ENCODE measurements at places on chromosomes 5 and 9.

GRCh38 chr9:95028853-95029219, 288.7 kb downstream of the FANCC start:
- no peak for DNase-seq

- no peak for DNase-seq
Measured at GRCh38 chr9:121197132-121197531, 4.5 kb downstream of the RAB14 start.

DNA sequence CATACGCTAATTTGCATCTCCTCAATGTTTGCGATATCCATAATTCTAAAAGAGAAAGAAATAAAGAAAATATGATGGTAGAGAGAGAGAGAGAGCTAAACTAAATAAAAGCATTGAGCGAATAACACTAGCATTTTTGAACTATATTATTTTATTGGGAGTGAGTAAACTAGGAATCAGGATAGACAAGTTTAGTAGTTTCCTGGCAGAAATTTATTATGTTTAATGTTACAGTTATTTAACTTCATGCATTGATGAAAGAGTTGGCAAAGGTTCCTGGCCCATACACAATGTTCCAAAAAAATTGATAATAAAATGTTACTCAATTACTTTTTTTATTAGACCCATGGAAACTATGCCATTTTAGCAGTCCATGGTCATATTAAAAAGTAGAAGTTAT, 1708.2 kb upstream of the CDH6 start:
- no peak for DNase-seq

- DNase-seq = no peak
Measured at GRCh38 chr5:59845730-59846129, 47.8 kb downstream of the PDE4D start.

DNA sequence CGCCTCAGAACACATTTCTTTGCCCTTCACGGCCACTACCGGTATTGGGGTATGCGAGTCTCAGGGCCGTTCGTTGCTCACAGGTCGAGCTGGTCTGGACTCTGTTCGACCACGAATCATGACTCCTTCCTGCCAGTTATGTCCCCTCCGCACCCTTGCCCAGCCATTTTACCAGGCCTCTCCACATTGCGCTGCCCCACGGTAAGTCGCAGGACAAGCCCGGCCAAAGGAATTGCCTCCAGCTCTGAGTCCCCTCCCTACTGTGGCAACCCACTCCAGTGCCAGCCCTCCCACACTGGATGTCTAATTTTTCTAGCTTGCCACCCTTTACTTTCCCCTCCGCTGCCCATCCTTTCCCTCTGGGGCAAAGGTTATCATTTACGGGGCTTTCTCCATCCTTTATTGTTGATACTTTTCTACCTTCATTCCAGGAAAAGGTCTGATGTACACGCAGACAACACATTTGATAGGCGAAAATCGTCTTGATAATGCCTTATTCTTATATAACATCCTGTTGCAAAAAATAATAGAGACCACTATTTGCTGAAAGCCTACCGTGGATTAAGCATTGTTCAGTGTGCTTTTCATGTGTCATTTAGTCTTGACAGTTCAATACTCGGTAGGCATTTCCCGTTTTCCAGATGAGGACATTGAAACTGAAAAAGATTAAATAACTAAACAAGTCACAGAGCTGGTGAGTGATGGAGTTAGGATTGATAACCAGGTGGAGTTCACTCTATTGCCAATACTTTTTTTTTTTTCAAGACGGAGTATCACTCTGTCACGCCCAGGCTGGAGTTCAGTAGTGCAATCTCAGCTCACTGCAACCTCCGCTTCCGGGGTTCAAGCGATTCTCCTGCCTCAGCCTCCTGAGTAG, 958 bp upstream of the HSPA5 start:
- DNase-seq = no peak

DNA sequence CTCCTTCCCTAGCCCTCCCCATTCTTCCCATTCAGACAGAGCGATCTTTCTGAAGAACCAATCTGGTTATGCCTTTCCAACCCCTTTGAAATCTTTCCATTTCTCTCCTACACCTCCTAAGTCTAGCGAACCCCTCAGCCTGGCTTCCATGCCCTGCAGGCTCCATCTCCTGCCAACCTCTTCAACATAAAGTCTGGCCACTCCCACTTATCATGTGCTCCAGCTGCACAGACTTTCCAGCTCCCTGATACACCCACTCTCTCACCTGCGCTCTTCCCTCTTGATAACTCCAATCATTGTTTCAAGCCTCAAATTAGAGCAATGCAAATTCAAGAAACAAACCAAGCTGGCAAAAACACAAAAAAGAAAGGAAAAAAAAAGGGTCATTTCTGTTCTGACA, 3.8 kb upstream of the ORM1 start:
- DNase-seq = no peak

- no peak for DNase-seq
Measured at GRCh38 chr9:116493183-116493860, 193.8 kb upstream of the TRIM32 start.

DNA sequence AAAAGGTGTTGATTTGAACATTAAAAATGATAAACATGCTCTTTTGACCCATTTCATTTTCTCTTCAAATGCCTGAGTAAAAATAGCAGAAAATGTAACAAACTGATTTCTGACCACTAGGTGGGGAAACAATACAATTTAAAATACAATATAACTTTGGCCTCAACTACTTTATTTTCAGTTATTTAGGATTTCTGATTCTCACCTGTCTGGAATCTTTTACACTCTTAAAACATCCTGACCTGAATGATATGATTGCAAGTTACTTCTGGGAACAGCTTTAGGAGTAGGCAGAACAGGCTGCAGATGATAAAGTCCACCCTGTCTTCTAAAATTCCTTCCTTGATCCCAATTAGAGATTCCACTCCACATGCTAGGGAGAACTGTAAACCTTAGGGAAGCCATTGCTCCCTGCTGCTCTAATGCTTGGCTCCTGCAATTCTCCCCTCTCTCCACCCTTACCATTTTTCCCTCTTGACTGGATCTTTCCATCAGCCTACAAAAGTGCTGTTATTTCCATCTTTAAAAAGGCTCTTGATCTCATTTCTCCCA, 70.3 kb downstream of the FYB1 start:
- no peak for DNase-seq

- peak; percentile 98 for DNase-seq
Measured at GRCh38 chr5:38871790-38872551, 26.2 kb downstream of the OSMR start.

DNA sequence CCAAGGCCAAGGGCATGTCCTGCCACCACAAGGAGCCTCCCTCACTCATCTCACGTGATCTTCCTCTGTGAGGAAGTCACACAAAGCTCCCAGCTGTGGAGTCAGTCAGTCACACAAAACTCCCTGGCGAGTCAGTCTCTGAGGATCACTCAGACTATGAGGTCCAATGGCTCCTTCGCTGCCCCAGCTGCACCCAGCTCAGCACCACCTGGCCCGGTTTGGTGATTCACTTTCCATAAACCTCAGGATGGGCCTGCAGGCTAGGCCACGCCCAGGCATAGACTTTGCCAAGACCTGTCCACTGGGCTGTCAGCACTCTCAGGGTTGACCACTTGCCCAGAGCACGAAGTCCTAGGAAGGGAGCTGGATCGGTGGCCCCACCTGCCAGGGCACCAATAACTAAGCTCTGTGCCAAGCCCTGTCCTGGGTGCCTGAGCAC, 233.8 kb downstream of the HSPA4 start:
- no peak for DNase-seq

DNA sequence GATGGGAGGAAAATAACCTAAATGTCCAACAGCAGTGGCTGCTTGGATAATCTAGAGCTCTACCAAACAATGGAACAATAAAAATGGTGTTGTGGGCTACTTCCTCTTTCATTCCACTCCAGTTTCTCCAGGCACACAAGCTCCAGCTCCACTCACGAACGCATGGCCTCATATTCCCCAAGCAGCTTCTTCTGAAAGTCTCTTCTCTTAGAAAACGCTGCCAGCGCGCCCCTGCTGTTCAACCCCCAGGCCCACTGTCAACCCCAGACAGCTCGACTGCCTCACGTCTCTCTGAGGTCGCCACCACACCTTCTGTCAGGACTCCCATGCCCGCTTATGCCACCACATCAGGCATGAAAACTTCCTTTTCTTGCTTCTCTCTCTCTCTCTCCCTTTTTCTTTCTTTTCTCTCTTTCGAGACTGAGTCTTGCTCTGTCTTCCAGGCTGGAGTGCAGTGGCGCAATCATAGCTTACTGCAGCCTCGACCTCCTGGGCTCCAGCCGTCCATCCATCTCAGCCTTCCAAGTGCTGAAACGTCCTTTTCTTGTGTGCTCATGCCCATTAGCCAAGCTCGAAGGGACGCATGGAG, 16.2 kb downstream of the OR2V2 start:
- DNase-seq = no peak

DNA sequence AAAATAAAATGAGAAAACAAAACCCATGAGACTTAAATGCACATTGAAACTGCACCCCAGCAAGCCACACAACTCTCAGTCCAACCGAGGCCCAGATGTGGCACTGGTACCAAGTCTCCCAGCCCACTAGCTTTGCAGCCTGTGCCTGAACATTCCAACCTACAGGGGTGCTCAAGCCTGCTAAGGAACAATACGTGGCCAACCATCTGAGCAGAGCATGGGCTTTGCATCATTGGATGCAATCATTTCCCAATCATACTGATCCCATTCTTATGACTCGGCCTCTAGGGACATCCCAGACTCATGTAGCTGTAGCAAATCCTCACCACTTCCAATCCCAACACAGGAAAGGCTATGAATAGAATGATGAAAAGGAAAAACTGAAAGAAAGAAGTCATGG, 297.2 kb downstream of the SPOCK1 start:
- peak; percentile 79 for DNase-seq

GRCh38 chr5:150186137-150186536, 3.7 kb upstream of the SLC6A7 start:
- DNase-seq = no peak

- no peak for DNase-seq
Measured at GRCh38 chr9:89441655-89441970, 56.3 kb downstream of the SEMA4D start.

DNA sequence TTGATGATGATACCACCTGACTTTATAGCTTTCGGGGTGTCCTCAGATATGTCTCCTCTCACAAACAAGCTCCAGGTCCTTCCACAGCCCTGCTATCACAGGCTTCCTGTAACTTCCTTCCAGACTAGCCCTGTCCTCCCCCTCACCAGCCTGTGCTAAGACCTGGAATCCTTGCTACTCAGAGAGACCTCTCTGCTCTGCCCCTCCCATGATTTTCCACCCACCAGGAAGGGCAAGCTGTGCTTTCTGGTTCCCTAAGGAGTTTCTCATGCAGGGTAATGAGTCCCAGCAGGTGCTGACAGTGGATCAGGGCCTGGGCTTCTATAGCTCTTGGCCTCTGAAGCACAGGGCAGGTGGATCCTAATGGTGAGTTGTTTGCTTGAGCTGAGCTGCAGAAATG, 86.9 kb downstream of the AOPEP start:
- DNase-seq = no peak

- no peak for DNase-seq
Measured at GRCh38 chr5:126852091-126852571, 75.2 kb downstream of the LMNB1 start.

DNA sequence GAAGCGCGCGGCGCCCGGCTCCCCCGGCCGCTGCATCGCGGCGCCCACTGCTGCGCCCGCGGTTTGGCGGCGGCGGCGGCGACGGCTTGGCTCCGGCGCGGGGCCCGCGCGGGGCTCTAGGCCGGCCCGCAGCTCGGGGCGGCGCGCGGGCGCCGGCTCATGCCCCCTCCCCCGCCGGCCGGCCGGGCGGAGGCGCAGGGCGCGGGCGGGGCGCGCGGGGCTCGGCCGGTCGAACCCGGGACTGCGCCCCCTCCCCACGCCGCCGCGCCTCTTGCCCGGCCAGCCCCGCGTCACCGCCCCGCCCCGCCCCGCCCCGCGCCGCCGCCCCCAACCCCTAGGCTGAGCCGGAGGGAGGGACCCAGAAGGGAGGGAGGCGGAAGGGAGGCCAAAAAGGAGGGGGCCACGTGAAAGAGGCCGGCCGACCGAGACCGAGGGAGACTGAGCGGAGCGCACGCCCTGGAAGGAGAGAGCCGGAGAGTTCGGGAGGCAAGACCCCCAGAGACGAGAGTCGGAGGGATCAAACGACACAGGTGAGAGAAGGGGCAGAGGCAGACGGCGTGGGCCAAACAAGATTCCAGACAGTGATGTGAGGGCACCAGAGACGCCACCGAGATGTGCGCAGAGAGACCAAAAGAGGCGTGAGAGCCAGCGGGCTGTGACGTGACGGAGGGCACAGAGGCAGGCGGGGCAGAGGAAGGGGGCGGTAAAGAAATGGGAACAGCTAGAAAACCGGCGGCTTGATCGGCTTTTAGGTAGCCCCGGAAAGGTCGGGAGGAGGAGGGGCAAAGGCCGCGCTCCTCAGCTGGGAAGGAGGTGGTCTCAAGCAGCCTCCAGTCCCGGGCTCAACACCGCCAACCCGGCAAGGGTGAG, at the start of gene BARX1:
TSS of gene BARX1 (minus strand) at position 245 of the 870 bp plus-strand sequence. CDS start at position 36, 209 bp downstream.
- DNase-seq = no peak

GRCh38 chr5:167578977-167579692, 712.3 kb upstream of the WWC1 start:
- DNase-seq = no peak

DNA sequence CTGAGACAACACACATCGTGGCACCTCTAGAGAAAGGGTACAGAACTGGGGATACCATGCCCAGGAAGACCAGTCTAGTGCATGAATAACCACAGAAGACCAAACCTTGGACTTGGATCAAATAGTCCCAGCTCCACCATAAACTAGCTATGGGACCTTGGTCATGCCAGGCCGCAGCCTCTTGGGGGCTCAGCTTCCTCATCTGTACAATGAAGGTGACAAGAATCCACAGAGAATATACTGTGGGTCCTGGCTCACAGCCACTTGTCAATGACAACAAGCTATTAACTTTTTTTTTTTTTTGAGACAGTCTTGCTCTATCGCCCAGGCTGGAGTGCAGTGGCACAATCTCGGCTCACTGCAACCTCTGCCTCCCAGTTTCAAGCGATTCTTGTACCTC, 3.9 kb downstream of the KYAT1 start:
- no peak for DNase-seq

DNA sequence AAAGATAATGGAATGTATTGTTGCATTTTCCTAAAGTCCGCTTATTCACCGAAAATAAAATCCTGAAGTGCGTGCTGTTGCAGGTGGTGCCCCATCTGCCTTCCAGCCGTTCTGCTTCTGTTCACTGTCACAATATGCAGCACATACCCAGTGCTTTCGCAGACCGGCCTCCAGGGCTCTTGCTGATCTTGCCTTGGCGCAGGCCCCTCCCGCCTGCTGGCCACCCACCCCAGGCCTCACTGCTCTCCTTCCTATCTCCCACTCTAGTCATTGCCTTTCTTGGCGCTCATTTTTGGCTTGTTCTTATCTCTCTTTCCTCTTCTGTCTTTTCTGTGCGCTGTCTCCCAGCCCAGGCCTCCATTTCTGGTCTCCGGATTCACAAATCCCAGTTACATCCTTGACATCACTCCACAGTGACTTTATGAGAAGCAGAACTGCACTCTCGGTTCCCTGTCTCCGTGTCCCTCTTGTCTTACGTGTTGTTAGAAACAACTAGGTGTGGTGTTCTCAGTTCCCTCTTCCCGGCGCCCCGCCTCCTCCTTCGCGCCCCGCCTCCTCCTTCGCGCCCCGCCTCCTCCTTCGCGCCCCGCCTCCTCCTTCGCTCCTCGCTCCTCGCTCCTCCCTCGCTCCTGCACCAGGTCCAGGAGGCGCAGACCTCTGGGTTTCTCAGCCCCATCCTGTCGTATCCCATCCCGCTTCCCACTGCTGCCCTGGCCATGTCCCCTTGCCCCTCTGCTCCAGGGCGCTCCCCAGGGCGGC, 201.7 kb upstream of the OTULINL start:
- DNase-seq = no peak

Data from GM04503 (cell line).